ENCODE measurements at places on chromosomes 4 and X.

- DNase-seq: no peak
Measured at GRCh38 chr4:145520172-145520571, 38.5 kb downstream of the SMAD1 start.

DNA sequence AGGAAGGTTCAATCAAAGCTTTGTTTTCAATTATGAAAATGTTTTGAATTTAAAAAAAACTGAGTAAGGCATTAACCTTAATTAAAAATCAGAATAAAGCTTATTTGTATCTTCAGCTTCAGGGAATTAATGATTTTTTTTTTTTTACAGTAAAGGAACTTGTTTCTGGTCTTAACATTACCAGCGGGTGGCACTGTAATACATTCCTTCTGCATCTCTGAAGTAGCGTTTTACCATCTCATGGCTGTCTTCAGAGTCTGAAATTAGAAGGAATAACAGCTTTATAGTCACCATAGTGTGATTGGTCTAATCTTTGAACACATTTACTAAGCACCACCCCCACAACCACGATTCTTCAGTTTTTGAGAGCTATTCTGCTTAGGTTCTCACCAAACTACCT lies 102.6 kb downstream of the IL1RAPL2 start:
- no peak for DNase-seq

DNA sequence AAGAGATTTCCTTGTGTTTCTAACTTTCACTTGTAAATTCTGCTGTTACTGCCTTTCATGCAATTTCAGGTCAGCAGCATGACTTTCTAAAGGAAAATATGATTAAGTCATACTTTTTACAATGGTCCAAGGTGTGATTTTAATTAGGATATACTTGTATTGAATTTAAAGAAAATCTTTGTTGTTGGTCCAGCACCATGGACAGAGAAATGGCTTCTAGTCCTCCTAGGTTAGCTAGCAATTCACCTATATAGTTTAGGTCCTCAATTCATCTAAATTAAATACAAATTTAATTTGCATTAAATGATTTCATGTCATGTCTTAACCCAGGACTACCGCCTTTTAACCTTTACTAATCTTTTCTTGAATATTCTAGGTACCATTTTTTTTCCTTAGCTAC lies 304.9 kb upstream of the RPS6KA3 start:
- no peak for DNase-seq

- DNase-seq: no peak
Measured at GRCh38 chr4:115259642-115260041, 146.2 kb upstream of the NDST4 start.
